ENCODE measurements at places on chromosomes 5 and 9. TPM values are rescaled to one million over a fixed set of nuclear protein-coding genes. Genes with fewer than 3 reads are reported as not detected.

DNA sequence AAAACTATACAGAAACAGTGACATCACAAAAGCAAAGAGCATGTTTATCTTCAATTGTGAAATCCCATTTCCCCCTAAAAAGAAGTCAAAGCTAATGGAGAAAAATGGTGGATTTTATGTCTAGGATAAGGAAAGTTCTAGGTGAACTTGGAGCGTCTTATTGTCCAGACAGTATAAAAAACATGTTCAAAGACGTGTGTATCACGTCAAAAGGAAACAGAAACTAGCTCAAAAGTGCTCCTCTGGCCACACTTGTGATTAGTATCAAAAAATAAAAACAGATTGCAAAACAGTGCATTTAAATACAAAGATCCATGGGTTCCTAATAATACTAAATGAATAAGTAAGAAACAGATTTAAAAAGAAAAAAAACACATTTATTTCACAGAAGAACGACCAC, 568.9 kb downstream of the ANXA1 start:
- H3K4me1 ChIP-seq, result no peaks in the 10 kb centered on the region
- no peak overlapping the region for H3K4me3 ChIP-seq
- H3K27me3 ChIP-seq, result no peaks in the 10 kb centered on the region
- no peak overlapping the region for H3K27ac ChIP-seq
- no peaks in the 10 kb centered on the region for H3K36me3 ChIP-seq

GRCh38 chr9:109168170-109168569, 1.1 kb upstream of the FRRS1L start:
- no peak overlapping the region for H3K4me3 ChIP-seq
- no peak for DNase-seq
- H3K27ac ChIP-seq, result no peak overlapping the region
- H3K4me1 ChIP-seq, result no peaks in the 10 kb centered on the region

The ECM2 gene
- total RNA-seq, result 0.57 TPM

The PDE8B gene
- 0.79 TPM for total RNA-seq

The CCNO gene
- total RNA-seq, result 1.1 TPM
